ENCODE measurements at places on chromosomes 16 and 17.

- peak; percentile 92 for DNase-seq
Observed at GRCh38 chr17:74176546-74177001, 26.9 kb upstream of the RPL38 start.

GRCh38 chr16:65521633-65522328 lies 399.9 kb upstream of the CDH11 start:
- DNase-seq = no peak

- no peak for DNase-seq
Observed at GRCh38 chr16:84863481-84863814, 43.7 kb downstream of the CRISPLD2 start.

DNA sequence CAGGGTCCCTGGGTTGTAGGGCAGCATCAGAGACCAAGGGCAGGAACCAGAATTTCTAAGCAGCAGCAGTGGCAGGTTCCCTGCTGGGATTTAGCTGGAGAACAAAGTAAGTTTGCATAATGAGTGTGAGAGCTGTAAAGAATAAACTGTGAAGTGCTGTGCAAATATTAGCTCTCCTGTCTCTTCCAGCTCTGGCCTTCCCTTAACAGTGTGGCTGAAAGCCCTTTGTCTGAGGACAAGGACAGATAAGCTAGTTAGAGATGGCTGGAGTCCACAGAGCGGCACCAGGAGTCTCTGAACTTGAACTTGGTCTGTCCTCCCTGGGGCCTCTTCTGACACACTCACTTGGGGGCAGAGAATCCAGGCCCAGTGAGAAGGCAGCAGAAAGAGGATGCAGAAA lies 98.2 kb upstream of the WSCD1 start:
- no peak for DNase-seq

- peak; percentile 82 for DNase-seq
Observed at GRCh38 chr17:74368341-74369081, 1.2 kb downstream of the GPR142 start.

DNA sequence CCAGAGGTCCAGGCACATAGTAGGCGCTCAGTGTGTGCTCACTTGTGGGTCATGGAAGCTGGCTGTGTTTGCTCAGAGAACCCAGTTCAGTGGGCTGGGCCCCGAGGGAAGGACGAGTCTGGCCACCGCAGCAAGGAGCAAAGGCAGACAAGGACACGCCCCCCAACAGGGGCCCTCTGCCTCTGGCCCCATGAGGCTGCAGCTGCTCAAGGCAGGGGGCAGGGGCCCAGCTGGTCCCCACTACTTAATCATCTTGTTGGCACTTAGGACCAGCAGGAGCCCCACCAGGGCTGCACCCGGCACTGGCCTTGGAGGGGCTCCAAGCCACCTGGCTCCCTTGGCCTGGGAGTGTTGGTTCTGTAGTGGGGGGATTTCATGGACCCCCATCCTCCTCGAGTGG lies 16.1 kb downstream of the KCNJ12 start:
- DNase-seq = no peak
